Suprapubic skin (tissue), 4 donors: ENCODE measurements at places on chromosomes 5 and 9. TPM values are rescaled to one million over a fixed set of nuclear protein-coding genes. Genes with fewer than 3 reads are reported as not detected.

HMCN2 gene
- total RNA-seq = 2.0 TPM

EQTN gene
- not detected for total RNA-seq

CDX1 gene
- 0.26 TPM for total RNA-seq

LHX3 gene
- total RNA-seq = not detected

SPACA9 gene
- total RNA-seq = 8.7 TPM

PLGRKT gene
- total RNA-seq = 18.5 TPM

CARTPT gene
- not detected for total RNA-seq

GNPDA1 gene
- 15.0 TPM for total RNA-seq

GFI1B gene
- not detected for total RNA-seq

NMUR2 gene
- total RNA-seq = not detected

PCDHGB6 gene
- total RNA-seq = 13.8 TPM

C9 gene
- total RNA-seq = not detected

SOWAHA gene
- total RNA-seq = 0.93 TPM

CYFIP2 gene
- total RNA-seq = 16.7 TPM

EIF4E1B gene
- total RNA-seq = not detected

C1QTNF3 gene
- total RNA-seq = 30.1 TPM

ANAPC2 gene
- 24.8 TPM for total RNA-seq

MARCHF3 gene
- 13.9 TPM for total RNA-seq

SLC6A19 gene
- total RNA-seq = not detected

TSSK1B gene
- 0.42 TPM for total RNA-seq

IFNB1 gene
- total RNA-seq = not detected

IFNA6 gene
- total RNA-seq = not detected

ARHGEF28 gene
- total RNA-seq = 104 TPM

PCDHB7 gene
- total RNA-seq = 0.72 TPM

PCDHB14 gene
- 5.7 TPM for total RNA-seq

DOCK8 gene
- total RNA-seq = 4.1 TPM

DAB2 gene
- total RNA-seq = 11.0 TPM

FGD3 gene
- total RNA-seq = 6.3 TPM

CBY3 gene
- not detected for total RNA-seq

CTXN3 gene
- not detected for total RNA-seq

UCK1 gene
- 28.0 TPM for total RNA-seq

OR1Q1 gene
- not detected for total RNA-seq

LRRC26 gene
- 5.4 TPM for total RNA-seq

FOXD1 gene
- total RNA-seq = 0.26 TPM

RANBP3L gene
- total RNA-seq = 1.4 TPM

TCOF1 gene
- total RNA-seq = 32.1 TPM
